ENCODE measurements at places on chromosomes 2 and 18.

GRCh38 chr2:23649303-23649702 lies 264.3 kb downstream of the KLHL29 start:
- no peak for DNase-seq

DNA sequence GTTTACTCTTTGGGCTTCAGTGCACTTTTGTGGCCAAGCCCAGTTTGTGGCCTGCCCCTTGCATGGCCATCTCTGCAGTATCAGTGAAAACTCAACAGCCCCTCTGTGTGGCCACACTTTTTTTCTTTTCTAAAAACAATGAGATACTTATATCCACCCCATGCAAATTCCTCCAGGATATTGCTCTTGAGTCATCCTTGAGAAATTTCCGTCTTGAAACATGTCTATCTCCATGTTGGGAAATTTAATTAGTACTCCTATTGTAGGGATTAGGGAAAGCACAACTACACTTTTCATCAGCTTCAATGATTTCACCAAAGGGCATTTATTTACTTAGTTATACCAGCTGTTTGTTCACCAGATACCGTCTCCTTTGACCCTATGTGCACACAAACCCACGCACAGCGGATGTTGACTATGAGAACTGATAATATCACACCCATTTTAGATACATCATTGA lies 993.1 kb downstream of the TSN start:
- DNase-seq: no peak

DNA sequence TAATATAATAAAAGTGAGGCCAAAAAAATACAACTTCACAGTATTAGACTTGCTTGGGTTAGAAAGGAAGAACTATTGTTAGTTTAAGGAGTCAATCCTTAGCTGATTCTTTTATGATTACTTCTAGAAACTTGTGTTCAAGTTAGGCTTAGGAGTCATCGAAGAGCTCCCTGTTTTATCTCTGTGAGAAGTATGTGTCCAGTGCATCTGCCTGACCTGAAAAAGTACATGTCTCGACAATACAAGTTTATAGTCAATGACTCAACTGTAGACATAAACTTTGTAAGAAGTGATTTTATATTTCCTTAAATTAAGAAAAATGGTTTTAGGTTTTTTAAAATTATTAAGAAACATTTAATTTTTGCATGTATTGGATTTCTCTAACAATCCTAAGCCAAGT lies 571.2 kb downstream of the ZEB2 start:
- DNase-seq: no peak

DNA sequence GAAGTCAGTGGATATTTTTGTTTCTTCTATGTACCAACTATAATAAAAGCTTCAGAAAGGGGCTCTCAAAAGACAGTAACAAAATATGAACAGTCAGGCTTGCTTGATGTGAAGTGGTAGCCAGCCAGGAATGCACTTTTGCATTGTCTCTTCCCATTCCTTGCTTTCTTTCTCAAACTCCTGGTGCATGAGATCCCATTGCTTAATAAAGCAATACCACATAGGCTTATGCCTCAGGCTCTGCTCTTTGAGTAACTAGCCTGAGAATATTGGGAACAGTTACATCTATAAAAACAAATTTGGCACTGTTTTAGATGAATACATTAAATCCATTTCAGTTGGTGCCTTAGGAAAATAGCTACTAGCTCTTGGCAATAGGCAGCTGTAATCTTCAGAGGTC lies 62.6 kb upstream of the ST6GAL2 start:
- DNase-seq: no peak

DNA sequence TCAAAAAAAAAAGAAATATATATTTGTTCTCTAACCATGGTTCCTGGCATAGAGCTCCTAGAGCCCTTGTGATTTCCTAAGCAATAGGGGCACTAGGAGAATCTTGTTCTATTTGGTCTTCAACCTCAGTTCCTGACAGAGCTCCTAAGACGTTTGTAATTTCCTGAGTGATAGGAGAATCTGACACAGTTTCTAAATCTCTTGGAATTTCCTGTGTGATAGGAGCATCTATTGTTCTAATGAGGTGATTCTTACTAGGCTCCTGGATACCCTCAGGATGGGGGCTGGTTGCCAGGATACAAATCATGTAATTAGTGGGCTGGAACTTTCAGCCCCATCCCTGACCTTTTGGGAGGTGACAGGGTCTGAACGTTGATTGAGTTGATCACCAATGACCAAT lies 245.8 kb downstream of the ZEB2 start:
- DNase-seq: no peak

GRCh38 chr2:65146078-65146477 lies 16.2 kb upstream of the RAB1A start:
- DNase-seq: no peak

- no peak for DNase-seq
Measured at GRCh38 chr2:160224507-160224906, 24.4 kb upstream of the ITGB6 start.

DNA sequence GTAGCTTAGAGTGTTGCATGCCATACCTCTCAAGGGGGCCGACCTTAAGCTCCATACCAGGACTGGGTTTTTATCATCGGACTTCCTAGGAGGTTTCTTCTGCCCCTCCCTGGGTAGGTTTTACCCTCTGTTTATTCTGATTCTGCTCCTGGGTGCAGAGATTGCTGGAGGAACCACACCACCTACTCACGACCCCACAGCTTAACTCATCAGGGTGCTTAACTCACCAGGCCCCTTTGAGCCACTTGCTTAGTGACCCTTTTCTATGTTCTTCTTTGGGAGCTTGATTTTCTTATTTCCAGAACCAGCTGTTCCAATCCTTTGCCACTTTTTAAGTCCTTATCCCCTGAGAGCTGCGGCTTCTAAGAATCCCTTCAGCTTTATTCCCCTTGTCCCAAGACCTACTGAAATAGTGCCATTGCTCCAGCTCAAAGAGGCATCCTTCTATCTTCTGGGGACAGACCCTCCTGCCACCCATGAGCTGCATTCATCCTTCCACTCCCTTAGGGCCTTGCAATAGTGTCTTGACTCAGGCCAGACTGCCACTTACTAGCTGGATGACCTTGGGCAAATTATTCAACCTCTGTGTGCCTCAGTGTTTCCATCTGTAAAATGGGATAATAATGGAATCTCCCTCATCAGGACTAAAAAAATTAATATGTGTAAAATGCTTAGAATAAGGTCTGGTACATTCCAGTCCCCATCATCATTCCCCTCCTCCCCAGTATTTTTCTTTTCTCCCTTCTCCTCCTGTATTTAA lies 5.8 kb downstream of the OXER1 start:
- no peak for DNase-seq

- DNase-seq: no peak
Measured at GRCh38 chr2:80322311-80322920, 17.9 kb upstream of the LRRTM1 start.

DNA sequence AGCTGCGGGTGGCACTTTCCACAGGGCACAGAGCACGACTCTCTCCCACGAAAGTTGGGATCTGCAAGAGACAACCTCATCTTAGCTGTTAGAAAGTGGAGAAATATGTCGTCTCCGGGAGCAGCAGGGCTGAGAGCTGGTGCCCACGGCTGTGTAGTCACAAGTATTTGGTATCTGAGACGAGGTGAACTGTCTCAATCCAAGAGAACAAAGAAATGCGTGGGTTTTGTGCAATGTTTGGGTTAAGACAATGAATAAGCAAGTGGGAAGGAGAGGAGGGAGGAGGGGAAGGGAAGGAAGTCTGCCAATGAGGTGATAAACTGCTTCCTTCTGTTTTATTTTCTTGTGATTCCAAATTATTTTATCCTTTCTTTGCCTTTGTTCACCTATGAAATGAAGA lies 18.0 kb downstream of the DYTN start:
- DNase-seq: no peak

- peak; percentile 54 for DNase-seq
Measured at GRCh38 chr2:191566344-191566743, 111.6 kb upstream of the NABP1 start.

DNA sequence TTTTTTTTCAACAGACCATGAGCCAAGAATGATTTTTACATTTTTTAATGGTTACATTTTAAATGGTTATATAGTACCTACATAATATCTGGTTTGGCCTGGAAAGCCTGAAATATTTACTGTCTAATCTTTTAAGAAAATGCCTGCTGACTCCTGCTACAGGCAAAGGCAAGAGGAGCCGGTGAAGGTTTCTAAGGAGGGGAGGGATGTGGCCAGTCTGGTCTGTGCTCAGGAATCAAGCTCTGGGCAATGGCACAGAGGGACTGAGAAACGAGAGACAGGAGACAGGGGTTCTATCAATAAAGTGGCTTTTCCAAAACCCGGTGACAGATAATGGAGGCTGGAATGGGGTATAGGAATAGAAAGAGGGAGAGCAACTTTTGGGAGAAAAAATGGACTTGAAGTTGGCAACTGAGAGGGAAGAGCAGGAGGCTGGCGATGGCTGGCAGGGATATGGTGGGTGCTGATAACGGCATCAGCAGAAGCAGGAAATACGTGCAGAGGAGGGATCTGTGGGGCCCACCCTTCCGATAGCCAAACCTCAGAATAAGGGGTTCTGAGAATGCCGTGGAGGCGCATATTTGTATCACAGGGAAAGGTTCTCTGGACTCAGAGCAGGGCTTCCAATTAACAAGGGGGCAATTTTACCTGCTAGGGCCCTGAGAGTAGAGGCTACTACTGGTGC lies 64.0 kb upstream of the DNMT3A start:
- no peak for DNase-seq

DNA sequence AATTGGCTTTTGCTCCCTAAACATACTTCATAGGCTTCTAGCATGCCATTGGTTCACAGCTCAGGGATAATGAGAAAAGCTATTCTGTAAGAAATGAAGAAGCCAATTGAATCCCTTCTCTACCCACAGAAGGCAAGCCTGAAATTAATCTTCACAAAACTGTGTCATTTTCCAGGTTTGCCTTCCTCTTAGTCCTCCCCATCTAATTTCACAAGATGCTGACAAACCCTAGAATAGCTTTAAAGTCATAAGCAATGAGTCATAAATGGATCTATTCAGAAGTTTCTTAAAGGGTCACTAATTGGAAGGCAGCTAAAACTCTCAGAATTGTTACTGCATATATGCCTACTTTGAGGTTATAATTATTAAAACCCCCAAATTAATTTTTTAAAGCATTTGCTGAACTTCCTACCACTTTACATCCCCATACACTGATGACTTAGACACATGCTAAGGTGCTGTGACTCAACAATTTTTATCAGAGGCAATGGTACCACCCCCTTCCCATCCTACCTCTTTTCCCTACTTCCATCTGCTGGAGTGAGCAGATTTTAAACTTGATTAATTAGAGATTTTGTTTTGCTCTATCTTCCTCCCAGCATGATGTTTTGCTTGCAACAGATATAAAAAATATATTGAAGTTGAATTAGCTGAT lies 51.3 kb upstream of the NABP1 start:
- no peak for DNase-seq

DNA sequence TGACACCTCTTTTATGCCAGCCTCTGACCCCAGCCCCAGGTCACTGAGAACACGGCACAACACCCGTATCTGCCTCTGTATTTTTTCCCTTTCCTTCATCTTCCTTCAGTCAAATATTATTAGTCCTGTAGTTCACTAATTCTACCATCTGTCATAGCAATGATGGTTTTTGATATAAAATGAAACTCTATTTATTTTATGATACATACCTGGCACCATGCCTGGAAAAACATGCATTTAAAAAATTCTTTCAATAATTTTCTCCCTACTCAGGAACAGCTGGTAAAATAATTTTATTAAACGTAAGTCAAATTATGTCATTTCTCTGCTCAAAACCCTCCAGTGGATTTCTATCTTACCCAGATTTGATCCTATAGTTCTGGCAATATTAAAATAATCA lies 224.7 kb downstream of the CDH7 start:
- DNase-seq: no peak

GRCh38 chr2:86704459-86704971 lies 15.6 kb upstream of the RMND5A start:
- DNase-seq: no peak

- no peak for DNase-seq
Measured at GRCh38 chr18:58544179-58544578, 84.7 kb downstream of the ALPK2 start.

DNA sequence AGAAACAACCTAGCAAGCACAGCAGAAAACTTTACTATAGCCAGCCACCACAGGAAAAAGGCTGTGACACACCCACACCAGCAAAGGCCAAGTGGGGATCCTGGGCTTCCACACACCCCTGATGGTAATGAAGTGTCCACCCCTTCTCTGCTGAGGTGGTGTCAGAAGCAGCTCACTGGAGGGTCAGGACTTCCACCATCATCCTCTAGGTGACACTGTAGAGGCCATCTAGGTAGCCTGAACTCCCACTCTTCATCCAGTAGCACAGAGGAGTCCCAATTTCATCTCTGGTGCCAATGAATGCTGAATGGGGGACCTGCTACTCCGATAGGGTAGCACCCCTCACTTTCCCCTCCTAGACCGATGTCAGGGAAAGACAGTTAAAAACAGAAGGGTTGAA lies 1544.4 kb downstream of the LRP1B start:
- no peak for DNase-seq

- no peak for DNase-seq
Measured at GRCh38 chr2:111900859-111901258, 2.5 kb downstream of the MERTK start.

- DNase-seq: no peak
Measured at GRCh38 chr2:45987856-45988255, 309.4 kb upstream of the EPAS1 start.

- no peak for DNase-seq
Measured at GRCh38 chr18:10900435-10900834, 248.9 kb downstream of the PIEZO2 start.

- DNase-seq: peak; percentile 76
Measured at GRCh38 chr2:15943378-15944280, 3.3 kb downstream of the MYCN start.

DNA sequence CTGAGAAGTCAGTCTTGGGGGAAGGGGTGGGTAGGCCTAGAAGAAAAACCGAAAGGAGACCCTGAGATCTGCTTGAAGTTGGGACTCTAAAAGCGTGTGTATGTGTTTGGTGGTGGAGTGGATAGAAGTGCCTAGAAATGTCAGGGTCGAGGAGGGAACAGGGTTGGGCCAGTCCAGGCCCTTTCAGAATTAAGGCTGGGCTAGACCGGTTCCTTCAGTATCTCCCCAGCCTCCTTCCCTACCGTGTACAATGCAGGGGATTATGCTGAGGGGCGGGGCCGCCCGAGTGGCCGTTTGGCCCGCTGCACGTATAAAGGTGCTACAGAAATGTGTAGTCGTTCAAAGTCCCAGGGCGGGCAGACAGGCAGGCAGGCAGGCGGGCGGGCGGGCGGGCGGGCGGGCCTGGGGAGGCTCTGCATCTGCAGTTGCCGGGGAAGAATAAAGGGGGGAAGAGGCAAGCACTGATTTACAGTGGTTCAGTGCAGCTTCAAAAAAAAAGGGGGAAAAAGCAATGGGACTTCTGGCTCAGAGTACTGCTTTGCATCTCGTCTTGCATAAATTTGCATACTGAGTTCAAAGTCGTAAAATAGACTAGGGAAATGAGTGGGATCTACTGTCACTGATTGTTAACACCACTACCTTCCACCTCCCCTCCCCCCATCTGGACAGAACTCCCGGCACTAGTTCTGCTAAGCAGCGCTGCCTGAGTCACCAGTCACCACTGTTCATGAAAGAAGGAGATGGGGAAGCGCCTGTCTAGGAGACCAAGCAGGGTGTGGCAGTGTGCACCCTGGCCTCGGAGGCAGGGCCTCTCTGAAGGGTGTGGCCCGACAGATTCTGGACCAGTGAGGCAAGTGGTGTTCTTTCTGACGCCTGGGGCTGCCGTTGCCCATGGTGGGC lies 3.6 kb downstream of the IGFBP2 start:
- peak; percentile 65 for DNase-seq
